Foreskin keratinocyte (primary cell): ENCODE measurements at places on chromosomes 3 and 15.
A peak's percentile ranks its signal among the peaks of the same experiment; 100 is the strongest.

DNA sequence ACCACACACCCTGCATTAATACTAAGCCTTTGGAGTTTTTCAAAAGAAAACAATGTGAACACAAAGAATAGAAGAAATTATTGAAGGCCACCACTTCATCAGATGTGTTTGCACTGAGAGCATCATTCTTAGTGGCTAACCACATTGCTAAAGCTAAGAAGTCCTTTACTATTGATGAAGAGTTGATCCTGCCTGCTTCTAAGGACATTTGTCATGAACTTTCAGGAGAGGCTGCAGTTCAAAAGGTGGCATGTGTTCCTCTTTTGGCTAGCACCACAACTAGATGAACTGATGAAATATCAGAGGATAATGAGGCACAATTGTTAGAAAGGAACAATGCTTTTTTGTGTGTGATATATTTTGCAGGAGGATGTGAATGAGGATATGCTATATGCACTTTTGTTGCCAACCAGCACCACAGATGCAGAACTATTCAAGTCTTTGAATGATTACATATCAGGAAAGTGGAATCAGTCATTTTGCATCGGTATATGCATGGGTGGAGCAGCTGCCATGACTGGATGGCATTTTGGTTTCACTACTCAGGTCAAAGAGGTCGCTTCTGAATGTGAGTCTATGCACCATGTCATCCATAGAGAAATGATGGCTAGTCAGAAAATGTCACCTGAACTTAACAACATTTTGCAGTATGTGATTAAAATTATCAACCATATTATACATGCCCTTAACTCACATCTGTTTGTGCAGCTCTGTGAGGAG, 2.5 kb upstream of the EID1 start:
- DNase-seq, result no peak

DNA sequence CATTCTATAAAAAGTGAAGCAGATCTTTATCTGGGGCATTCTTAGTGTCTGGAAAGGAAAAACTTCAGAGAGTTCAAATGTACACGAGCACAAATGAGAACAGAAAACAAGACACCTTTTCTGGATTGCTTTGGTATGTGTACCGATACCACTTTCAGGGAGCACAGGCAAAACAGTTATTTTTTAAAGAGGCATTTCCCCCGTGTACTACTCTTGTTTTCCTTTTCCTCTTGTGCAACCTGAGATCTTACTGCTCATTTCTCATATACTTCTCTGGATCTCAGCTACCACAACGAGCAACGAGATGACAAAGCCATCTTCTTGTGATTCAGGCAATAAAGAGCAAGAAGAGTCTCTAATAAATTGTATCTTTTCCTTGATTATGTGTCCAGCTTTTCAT, 463.6 kb downstream of the SHQ1 start:
- no peak for DNase-seq

DNA sequence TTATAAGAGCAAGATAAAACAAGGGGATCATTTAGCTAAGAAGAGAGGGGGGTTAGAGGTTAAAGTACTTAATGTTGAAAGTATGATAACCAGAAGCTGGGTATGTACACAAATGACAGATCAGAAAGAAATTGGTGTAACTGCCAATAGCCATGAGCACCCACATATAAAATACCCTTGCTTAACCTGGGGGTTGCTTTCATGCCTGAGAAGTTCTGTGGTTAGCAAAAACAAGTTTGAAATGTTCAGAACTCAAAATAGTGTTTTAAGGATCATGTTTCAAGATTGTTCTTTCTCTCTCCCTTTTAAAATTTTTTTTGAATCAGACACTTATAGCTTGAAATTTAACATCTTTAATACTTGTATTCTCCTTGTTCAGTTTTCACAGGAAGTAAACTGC, 321.4 kb upstream of the GBE1 start:
- DNase-seq, result no peak

DNA sequence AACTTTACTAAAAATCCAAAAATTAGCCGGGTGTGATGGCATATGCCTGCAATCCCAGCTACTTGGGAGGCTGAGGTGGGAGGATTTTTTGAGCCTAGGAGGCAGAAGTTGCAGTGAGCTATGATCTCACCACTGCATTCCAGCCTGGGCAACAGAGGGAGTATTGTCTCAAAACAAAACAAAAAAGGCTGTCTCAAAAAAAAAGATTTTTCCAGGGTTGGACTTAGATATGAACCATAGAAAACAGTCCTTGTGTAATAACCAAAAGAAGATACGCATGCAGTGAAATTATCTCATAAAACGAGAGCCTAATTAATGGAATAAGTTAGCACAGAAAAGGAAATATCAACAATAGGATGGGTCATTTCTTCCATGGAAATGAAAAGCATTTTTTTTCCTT, 320.4 kb upstream of the RASGRP1 start:
- no peak for DNase-seq

DNA sequence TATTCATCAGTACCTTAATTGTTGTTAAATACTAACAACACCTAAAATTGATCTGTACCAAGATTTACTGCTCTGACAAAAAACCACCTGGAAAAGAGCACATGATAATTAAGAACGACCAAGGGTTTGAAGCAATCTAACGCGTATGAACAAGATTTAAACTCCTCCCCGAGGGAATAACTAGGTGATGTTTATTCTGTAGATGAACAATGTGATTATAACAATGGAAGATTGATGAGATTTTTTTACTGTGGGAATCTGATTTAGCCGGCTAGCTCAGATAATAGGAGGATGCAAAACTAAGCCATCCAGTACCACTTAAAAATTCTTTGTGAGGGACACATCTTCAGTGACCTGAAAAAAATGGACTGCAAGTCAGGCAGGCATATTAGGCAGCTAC, 222.1 kb downstream of the FHIT start:
- DNase-seq, result peak; percentile 1

- DNase-seq, result no peak
Measured at GRCh38 chr3:54358969-54359694, 236.8 kb downstream of the CACNA2D3 start.

GRCh38 chr15:100252779-100253417, 88.9 kb downstream of the ADAMTS17 start:
- no peak for DNase-seq

DNA sequence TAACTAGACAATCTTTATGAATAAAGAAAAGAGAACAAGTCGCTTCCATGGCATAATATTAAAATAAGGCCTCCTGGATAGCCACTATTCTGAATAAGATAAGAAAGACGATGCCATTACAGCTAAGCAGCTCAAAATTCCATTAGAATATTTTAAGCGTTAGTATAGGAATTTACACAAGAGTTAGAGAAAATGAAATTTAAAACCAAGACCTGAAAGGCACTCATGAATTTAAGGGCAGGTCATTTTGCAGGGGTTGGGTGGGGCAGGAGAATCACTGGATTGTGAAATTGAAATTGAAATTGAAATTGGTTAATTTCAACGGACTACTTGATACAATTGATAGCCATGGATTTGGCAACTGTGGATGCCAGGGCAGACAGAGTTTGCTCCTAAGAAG, 91.8 kb upstream of the GOLGA8J start:
- DNase-seq, result no peak

GRCh38 chr15:65062726-65063125, 5.1 kb downstream of the RASL12 start:
- DNase-seq, result no peak

- DNase-seq, result peak; percentile 42
Measured at GRCh38 chr3:23761440-23761896, 44.3 kb upstream of the UBE2E1 start.

DNA sequence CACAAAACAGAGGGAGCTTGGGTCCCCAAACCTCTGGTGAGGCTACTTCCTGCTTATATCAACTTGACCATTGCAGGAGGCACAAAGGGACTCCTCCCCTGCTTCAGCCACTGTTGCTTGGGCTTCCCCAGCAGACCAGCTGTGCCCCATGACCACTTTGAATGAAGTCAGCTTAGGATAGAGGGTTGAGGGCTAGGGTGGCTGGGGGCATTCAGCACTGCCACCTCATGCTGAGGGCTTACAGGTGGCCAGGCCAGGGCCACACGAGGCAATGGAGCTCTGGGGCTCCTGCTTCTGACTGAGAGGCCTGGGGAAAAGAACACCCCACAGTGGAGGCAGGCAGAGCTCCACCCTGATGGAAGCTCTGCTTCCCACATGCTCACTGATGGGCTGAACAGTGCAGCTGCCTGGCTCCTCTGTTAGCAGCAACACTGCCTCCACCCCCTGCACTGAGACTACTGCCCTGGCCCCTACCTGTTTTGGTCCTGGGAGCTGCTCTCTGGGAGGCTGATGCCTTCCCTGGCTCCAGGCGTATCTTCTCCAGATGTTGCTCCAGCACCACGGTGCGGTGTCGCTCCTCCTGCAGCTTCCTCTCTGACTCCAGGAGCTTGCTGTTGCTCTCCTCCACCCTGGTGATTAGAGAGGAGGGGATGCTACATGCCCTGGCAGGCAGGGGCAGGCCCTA, 10.2 kb upstream of the HHATL start:
- no peak for DNase-seq

DNA sequence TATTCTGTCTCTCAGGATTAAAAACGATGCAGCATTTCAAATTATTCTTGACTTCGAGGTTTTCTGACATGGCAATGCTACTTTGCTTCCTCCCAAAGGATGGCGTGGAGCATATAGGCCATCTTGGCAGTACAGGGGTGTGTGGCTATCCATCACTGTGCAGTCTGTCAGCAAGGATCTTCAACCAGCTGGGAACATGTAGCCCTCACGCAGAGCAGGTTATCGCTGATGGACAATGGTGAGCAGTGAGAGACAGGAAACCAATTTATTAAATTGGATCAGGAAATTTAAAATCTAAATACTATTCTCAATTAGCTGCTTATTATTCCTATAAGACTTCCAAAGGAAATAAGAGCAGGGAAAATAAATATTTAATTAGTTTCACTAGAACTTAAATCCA, 615.3 kb downstream of the OTOL1 start:
- DNase-seq, result no peak

GRCh38 chr3:127848131-127849129, 26.1 kb upstream of the MGLL start:
- DNase-seq, result no peak

- DNase-seq, result no peak
Measured at GRCh38 chr3:141854599-141854998, 21.8 kb upstream of the ATP1B3 start.

GRCh38 chr3:194279701-194280360, 71.3 kb downstream of the CPN2 start:
- no peak for DNase-seq

DNA sequence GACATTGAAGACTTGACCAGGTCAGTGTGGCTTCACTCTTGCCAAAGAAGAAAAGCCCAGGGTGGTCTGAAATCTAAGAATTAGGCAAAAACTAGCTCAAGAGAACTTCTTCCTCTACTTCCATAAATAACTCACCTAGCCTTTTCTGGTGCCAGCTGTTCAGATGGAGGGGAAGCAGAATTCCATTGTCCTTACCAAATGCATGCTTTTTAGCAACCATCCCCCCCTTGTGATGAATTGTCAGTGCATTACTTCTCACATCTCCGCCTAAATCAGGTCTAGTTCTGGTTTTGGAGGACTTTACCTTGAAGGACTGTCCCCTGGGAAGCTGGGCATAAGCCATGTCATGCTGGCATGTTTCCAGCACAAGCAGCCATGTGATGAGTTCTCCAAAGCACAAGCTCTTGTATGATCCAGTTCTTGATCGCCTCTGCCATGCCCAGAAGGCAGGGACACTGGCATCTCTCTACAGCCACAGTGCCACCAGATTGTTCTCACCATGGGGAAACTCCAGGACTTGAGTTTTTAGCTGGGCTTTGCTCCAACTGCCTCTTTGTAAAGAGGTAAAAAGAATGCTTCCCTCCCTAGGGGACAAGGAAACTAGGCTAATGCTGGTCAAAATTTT, 96.4 kb upstream of the IL12A start:
- DNase-seq, result no peak

DNA sequence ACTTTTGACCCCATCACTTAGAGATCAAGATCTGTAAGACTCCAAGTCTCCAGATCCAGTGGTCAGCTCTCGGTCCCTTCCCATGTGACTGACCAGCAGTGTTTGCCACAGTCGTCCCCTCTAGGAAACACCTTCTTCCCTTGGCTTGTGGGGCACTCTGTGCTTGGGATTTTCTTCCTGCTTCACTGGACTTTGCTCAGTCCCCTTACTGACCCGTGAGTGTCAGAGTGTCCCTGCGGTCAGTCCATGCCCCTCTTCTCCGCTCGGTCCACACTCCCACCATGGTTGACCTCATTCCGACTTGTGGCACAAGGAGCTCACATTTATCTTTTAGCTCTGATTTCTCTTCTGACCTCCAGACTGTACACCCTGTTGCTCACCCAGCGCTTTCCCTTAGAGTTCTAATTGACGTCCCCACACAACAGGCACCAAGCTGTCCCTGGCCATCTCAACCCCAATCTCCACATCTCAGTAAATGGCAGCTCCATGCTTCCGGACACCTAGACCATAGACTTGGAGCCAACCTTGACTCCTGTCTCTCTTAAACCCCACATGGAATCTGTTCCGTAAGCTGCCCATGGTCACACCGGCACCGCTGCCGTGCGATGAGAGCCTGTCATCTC, 67.9 kb downstream of the APBA2 start:
- no peak for DNase-seq
